AG08396 (cell line): ENCODE measurements at places on chromosomes 2 and 18.

DNA sequence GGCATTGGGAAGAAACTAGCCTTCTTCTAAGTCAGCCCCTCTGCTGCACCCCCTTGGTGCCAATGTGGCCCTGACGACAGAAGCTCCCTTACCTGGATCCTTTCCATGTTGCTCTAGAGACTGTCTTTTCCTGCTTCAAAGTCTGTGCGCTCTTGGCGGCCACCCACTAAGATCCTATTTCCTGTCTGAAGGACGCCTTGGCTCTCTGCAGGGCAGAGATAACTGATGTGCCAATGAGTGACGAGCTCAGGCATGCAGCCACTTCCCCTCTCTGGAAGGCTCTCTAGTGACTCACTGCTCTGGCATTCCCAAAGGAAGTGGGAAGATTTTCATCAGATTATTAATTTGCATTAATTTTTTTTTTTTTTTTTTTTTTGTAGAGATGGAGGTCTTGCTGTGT lies 273.5 kb downstream of the CDH20 start:
- DNase-seq = peak; percentile 79

- DNase-seq = no peak
Measured at GRCh38 chr2:172470958-172471922, 43.9 kb downstream of the ITGA6 start.

GRCh38 chr18:77990901-77991300 lies 741.3 kb downstream of the GALR1 start:
- DNase-seq = no peak

DNA sequence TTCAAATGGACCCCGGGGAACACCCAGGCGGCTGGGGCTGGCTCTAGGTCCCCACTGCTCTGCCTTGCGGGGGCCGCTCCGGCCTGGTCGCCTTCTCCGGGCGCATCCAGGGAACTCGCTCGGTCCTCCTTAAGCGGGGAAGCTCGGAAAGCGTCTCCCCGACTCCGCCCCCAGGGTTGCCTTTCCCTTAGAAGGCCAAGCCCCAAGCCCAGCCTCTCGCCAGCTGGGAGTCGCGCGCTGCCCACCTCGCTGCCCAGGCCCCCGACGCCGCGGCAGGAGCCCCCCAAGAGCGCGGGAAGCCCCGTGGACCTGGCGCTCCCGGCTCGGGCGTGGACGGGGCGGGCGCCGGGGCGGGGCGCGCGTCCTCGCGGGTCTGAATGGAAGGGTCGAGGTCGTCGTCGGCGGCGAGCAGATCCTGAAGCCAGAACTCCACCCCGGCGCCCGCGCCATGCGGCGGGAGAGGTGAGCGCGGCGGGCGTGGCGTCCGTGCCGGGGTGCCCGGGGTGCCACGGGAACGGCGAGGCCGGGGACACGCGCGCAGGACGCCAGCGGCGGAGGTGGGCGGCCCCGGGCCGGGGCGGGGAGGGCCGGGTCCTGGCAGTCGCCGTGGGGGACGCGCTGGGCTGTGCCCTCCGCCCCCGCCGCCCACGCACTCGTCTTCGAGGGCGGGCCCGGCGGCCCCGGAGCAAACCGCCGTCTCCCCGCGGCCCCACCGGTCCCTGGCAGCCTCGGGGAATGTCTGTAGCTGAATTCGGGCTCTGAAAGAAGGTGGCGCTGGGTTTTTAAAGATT lies at the start of gene BOK:
Gene BOK, plus strand, starts transcription at position 214 of the 791 bp plus-strand sequence. CDS start 739 bp downstream, outside the sequence.
- peak; percentile 88 for DNase-seq

DNA sequence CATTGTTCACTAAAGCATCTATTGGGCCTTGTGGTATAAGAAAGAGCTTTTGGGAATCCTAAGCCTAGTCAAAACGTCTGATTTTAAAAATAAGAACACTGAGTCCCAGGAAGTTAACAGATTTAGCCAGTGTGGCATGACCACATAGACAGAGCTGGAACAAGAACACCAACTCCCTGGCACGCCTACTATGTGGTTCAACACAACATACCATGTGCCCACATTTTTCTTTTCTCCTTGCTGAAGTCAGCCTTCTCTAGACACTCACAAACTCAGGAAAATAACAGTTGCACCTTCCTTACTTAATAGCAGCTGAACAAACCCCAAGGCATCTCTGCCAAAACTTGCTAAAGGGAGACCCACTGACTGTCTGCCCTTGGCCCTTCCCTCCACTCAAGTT lies 124.8 kb downstream of the C1D start:
- no peak for DNase-seq

DNA sequence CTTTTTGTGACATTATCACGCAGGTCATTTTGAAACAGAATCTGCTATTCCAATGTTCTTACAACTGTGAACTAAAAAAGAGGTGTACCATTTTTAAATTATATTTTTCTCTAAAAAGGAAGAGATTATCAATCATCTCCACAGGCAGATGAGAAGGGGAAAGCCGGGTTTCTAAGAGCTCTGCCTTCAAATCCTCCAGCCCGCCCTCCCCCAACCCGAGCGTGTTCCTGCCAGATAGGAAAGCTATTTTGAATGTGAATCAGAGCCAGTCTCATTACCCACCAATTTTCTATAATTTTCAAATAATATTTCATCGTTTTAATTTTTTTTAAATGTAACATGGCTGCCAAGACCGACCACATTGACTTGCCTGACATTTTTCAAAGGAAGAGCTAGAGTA lies 65.9 kb downstream of the KCNF1 start:
- DNase-seq = no peak

GRCh38 chr18:25979369-25980040 lies 110.9 kb downstream of the SS18 start:
- DNase-seq = no peak

DNA sequence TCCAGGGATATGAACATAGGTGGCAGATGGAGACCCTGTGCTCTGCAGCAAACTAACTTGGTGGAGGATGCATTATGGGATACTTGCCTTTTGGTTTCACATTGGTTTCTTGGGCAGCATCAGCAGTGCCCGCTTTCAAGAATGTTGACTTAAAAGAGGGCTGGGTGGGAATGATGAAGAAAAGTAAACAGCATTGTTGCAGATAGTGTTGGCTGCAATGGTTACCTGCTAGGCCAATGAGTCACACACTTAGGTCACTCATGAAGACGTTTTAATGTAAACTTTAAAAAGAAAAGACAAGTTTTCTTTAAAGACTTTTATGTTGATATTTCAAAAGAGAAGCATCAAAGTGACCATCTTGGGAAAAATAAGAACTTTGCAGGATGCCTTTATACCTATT lies 26.1 kb upstream of the FAM237A start:
- no peak for DNase-seq

DNA sequence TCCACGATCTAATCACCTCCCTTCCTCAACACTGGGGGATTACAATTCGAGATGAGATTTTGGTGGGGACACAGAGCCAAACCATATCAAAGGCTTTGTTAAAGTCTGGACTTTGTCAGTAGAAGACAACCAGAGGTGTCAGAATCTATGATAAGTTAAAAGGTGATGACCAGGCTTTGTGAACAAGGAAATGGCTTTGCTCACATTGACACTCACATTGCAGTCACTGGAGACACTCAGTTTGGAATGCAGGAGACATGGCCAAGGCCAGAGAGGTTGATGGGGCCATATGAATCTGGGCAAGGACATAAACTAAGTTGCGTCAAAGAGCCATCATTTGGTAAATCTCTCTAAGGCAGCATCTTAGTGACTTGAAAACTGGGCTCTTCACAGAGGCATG lies 678.2 kb upstream of the FSHR start:
- DNase-seq = no peak

DNA sequence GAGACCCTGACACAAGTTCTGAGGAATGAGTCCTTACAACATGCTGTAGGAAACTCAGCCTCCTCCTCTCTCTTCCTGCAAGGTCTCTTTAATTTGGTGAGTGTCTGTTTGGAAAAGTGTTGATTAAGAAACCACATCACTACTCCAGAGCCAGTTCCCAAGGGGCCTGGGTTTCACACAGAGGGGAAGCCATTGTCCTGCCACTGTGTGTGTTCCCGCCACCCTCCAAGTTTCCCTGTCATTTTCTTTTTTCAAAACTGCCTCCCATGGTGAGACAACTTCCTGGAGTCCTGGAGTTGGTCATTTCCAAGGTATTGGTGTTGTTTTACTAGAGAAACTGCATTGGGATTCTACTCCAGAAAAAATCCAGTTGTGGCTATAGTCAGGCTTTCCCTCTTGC lies 232.0 kb upstream of the PARD3B start:
- DNase-seq = no peak

GRCh38 chr2:74767618-74768017 lies 66.3 kb upstream of the HK2 start:
- no peak for DNase-seq

- no peak for DNase-seq
Measured at GRCh38 chr2:16628314-16628713, 37.3 kb downstream of the CYRIA start.

GRCh38 chr2:43265421-43265820 lies 39.0 kb upstream of the ZFP36L2 start:
- no peak for DNase-seq

GRCh38 chr2:126658905-126659561 lies 3.1 kb downstream of the GYPC start:
- peak; percentile 60 for DNase-seq

- no peak for DNase-seq
Measured at GRCh38 chr2:37287966-37288365, 36.7 kb downstream of the PRKD3 start.

DNA sequence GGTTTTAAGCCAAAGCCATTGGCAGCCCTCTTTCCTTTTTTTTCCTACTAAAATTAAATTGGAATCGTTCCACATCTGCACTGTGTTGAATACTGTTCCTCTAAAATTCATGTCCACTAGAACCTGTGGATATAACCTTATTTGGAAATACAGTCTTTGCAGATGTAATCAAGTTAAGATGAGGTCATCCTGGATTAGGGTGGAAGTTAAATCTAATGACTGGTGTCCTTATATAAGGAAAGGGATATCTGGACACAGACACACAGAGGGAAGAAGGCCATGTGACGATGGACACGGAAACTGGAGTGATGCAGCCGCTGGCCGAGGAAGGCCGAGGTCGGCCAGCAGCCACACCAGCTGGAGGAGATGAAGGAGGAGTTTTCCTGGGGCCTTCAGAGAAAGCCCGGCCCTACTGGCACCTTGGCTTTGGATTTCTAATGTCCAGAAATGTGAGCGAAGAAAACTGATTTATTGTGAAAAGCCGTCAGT lies 49.4 kb downstream of the LONRF2 start:
- no peak for DNase-seq

- DNase-seq = no peak
Measured at GRCh38 chr2:70745276-70745825, 22.6 kb downstream of the ADD2 start.

DNA sequence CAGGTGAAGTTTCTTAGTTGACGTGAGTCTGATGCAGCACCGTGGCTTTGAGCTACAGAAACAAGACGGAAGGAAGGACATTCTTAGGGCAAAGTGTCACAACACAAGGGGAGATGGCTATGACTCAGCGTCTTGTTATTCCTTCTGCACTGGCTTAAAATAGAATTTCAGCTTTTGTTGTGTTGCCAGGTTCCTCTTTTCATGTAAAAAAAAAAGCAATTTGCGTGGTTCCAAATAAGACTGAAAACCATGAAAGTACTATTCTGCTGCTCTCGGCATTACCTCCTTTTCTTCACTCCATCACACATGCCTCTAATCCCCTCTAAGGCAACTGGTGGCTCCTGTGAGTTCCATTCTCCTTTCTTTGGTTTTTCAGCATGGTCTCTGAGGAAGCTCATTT lies 150.1 kb downstream of the ANTXR1 start:
- DNase-seq = peak; percentile 65

DNA sequence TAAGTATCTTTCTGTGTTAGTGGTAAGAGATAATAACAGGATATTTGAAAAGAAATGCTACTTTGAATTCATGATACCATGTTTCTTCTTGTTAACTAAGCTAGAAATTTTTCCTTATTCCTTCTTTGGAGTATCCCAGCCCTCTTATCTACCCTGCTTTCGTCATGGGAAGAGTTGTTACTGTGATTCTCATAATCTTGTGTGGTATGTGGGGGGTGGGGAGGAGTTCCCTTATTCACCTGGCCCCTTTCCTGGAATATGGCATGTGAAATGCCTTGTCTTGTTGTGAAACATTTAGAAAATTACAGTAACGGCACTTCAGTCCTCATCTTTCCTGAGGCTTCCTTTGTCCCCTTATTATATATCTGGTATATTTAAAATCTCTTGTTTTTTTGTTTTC lies 129.9 kb downstream of the NCOA1 start:
- DNase-seq = no peak

- no peak for DNase-seq
Measured at GRCh38 chr2:66984864-66985263, 412.3 kb upstream of the ETAA1 start.

- DNase-seq = no peak
Measured at GRCh38 chr2:229104025-229104424, 167.1 kb downstream of the PID1 start.

- no peak for DNase-seq
Measured at GRCh38 chr18:23179416-23179815, 44.1 kb downstream of the CABLES1 start.
